Brain (organoid and tissue), 16 donors: ENCODE measurements at places on chromosomes 6 and 20.

- no peak for DNase-seq
Measured at GRCh38 chr6:149734915-149735314, 11.4 kb downstream of the NUP43 start.

- no peak for DNase-seq
Measured at GRCh38 chr6:137487869-137488149, 6.4 kb downstream of the OLIG3 start.

GRCh38 chr6:36839749-36840431 lies 646 bp upstream of the CPNE5 start:
- DNase-seq: peak; percentile 71

DNA sequence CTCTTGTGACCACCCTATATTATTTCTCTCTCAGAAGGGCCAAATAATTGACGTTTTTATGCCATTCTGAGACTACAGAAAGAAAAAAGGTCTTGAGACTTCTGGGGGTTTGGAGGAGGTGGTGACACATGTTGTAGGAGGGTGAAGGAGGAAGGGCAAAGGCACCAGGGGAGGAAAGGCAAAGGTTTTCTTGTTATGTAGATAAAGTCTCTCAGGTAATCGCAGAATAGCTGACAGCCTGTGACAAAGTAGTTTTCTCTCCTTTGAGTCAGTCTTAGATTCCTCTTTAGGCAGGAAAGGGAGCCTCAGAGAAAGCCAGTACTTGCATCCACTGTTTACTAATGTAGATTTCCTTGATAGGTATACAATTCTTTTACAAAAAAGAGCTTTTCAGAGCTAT lies 23.6 kb downstream of the OR2B2 start:
- DNase-seq: no peak

DNA sequence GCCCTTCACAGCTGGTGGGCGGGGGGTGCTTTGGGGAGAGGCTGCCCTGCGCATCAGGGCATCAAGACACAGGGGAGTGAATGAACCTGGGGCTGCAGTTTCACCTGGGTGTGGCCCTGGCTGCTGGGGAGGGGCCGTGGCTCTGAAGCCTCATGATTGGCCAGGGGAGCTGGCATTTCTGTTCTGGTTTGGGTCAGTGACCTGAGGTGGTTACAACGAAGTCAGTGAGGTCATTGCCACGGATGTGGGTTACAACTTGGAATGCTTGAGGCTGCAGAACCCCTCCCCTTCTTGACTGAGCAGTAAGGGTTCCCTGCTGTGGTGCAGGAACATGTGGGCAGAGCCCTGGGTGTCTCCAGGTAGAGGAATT lies 3.0 kb downstream of the TCEA2 start:
- no peak for DNase-seq

- no peak for DNase-seq
Measured at GRCh38 chr20:1813674-1814635, 81.3 kb upstream of the SIRPA start.

DNA sequence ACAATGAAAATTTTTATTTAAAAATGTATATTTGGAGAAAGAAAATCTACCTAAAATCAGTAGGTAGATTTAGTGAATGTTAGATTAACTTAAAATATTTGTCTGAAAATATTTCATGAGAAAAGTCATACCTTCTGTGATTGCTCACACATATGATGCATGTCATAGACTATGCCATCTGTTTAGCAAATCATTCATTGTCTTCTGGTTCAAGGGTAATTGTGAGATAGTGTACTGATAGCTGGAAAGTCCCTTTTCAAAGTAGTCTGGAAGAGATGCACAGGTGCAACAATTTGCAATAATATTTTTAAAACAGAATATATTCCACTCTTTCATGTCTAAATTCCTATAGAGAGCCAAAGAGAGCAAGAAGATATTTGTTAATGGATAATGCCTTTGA lies 21.0 kb upstream of the RNF217 start:
- no peak for DNase-seq

GRCh38 chr6:21507811-21508210 lies 85.7 kb upstream of the SOX4 start:
- no peak for DNase-seq

GRCh38 chr20:23205211-23205610 lies 119.1 kb upstream of the CD93 start:
- peak; percentile 72 for DNase-seq

- DNase-seq: no peak
Measured at GRCh38 chr6:40282986-40283385, 304.2 kb downstream of the LRFN2 start.

DNA sequence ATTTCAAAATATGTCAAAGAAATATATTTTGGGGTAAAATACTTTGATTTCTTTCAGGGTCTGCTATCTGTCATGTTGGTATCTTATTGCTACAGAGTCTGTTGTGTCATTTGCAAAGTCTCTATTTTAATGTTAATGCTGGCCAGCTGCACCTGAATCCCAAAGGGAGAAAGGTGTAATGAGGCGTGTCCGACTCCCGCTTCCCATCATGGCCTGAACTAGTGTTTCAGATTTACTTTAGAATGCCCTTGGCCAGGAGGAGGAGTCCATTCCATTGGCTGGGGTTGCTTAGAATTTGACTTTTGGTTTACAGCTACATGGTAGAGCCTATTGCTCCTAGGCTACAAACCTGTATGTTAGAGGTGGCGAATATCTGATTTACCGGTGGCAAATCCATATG lies 69.3 kb downstream of the FAM50B start:
- DNase-seq: no peak

DNA sequence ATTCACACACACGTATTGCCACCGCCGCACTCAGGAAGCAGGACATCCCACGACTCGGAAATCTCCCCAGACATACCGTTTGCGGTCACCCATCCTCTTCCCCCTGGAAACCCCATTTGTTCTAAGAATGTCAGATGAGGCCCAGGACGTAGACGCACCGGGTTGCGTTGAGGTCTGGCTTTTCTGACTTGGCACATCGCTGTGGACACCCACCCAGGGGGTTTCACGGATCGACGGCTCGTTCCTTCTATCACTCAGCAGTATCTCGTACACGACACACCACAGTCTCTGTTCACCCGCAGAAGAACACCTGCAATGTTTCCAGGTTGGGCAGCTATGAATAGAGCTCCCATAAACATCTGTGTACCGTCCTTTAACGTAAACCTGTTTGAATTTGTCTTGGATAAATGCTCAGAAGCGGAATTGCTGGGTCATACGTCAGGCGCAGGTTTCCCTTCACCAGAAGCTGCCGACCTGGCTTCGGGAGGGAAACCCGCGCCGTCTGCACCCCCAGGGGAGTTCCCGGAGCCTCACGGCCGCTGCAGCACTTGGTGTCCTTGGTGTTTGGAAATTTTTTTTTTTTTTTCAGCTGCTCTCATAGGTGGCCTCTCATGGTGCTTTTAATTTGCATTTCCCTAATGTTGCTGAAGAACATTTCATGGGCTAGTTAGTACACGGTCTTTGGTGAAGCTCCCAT lies 9.3 kb upstream of the EEF1A2 start:
- no peak for DNase-seq

DNA sequence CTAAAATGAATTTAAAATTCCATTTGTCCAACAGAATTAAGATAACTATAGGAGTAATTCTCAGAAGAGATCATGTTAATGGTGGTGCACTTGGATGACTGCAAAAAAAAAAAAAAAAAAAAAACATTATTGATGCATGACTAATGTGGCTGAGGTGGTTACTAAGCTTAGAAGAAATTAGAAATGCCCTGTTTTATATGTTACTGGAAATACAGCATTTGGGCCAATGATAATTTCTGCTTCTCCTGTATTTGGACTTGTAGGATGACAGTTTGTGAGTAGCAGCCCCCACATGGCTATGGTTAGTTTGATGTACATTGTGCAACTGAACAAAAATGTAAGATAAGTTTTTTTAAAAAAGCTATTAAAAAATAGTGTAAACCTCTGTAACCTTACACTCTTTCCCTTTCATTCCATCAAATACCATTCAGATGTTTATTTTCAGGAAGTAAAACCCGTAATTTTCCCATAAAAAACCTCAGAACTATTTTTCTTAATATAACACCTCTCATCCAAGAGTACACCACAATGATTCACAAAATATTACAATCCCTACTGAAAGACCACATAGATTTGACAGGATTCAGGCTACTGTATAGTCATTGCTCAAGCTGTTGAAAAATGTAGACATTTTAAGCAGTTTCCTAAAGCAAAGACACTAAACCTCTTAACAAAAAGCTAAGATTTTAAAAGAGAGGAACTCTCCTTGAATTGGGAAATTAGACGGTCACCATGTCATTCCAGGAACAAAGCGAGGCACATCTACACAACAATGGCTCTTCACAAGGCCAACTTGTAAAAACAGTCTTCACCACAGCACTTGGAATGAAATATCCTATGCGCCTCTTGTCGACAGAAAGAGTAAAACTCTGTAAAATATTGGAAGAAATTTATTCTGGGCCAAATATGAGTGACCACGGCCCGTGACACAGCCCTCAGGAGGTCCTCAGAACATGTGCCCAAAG lies 83.0 kb downstream of the WDR27 start:
- no peak for DNase-seq

- DNase-seq: no peak
Measured at GRCh38 chr6:158249340-158249836, 62.9 kb upstream of the TULP4 start.

DNA sequence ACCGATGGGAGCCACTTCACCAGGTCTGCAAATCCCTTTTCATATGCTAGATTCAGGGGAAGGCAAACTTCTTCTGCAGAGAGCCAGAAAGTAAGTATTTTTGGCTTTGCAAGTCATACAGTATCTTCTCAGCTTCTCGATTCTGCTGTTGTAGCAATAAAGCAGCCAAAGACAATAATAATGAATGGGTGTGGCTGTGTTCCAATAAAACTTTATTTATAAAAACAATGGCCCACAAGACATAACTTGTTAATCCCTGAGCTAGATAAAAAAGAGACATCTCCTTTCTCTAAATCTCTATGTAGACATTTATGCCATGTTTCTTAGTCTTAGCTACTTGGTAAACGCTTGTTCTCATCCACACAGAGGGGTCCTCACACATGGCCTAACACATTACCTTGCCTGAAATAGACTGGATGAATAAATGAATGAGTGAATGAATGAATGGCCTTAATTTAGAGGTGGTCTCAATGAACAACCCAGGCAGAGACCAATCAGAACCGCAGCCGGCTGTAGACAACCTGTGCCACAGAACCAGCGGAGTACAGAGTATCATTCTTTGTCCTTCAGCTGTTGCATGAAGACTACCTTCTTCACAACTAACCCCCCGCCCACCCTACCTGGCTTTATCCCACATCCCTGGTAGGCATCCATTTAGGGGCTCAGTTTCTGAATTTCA lies 13.5 kb upstream of the PREX1 start:
- no peak for DNase-seq

GRCh38 chr6:122339661-122340060 lies 59.8 kb upstream of the HSF2 start:
- DNase-seq: no peak

- DNase-seq: no peak
Measured at GRCh38 chr6:168990019-168990751, 263.5 kb downstream of the THBS2 start.

DNA sequence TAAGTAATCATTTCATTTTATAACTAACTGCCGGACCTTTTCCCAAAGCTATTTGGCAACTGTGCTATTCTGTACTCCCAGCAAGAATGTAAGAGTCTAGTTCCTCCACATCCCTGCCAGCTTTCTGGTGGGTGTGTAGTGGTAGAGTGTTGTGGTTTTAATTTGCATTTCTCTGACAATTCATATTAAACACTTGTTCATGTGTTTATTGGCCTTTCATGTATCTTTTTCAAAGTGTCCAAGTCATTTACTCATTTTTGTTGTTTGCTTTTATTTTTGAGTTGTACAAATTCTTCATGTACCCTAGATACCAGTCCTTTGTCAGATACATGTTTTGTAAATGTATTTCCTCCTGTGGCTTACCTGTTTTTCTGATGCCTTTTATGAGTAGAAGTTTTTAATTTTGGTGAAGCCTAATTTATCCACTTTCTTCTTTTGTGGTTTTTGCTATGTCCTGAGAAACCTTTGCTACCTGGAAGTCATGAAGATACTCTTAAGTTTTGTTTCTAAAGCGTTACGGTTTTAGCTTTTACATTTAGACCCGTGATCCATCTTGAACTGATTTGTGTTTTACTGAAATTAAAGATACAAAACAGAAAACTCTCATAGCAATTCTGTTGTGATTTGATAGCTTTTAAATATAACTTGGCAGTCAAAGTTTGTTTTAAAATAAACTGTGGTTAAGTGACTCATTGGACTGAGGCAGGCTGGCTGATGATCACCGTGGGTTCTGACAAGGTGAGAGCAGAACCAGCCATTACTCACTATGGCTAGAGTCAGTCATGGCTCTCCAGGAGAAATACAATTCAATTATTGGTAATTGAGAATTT lies 8.0 kb downstream of the MYLIP start:
- DNase-seq: no peak

GRCh38 chr6:123526128-123526527 lies 110.6 kb downstream of the TRDN start:
- DNase-seq: no peak

DNA sequence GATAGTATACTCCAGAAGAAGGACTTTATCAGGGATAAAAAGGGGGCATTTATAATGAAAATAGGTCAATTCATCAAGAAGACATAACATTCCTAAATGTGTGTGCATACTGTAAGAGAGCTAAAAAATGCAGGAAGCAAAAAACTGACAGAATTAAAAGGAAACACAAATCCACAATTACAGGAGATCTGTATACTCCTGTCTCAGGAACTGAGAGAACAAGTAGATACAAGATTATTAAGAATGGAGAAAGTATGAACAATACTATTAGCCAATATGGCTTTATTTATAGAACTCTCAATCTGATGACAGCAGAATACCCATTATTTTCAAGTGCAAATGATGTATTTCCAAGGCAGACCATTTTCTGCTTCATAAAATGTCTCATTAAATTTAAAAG lies 167.7 kb upstream of the BMP5 start:
- DNase-seq: no peak

DNA sequence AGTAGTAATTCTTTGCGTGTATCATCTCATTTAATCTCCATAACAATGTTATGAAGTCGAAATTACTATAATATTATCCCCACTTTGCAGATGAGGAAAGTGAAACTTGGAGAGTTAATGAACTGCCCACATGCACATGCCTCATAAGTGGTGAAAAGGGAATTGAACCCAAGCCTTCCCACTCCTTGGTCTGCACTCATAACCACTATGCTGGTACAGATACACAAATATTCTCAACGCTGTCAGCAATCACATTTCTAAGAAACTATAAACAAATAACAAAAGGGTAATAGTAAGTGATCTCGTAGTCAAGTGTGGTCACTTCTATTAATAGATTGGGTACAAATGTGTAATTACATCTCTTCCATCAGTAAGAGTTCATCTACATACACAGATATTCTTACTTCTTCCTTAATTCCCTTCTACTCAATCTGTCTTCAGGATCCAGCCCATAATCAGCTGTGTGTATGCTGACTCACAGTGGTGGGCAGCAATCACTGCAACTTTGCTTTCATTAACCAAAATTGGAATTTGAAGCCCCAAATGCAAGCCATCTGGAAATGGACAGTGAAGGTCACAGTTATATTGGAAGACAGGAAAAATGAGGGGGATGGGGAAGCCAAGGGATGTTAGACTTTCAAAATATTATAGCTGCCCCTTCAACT lies 6.6 kb downstream of the PRSS35 start:
- no peak for DNase-seq
